NCI-H1930 (cell line): ENCODE measurements at places on chromosomes 2 and 18.

GRCh38 chr18:24274837-24275236 is 122.8 kb downstream of the OSBPL1A start:
- no peak for DNase-seq

DNA sequence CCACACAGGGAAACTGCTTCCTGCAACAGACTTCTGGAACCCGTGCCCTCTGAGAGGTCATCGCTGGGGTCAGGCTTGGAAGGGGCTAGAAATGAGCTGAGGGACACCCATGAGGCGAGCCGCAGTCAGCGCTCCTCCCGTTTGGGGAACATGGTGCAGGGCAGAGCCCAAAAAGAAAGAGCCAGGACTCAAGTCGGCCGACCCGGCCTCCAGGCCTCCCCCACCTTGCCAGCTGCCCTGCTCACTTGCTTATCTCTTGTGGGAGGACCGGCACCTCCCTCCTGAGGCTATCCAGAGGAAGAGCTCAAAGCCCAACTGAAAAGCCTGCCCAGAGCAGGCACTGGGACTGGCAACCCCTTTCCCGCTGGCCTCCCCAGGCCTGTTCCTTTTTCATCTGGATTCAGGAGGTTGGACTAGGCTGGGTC is 43.6 kb downstream of the SCTR start:
- no peak for DNase-seq

GRCh38 chr2:148926981-148927401 is 52.0 kb downstream of the KIF5C start:
- DNase-seq, result no peak

DNA sequence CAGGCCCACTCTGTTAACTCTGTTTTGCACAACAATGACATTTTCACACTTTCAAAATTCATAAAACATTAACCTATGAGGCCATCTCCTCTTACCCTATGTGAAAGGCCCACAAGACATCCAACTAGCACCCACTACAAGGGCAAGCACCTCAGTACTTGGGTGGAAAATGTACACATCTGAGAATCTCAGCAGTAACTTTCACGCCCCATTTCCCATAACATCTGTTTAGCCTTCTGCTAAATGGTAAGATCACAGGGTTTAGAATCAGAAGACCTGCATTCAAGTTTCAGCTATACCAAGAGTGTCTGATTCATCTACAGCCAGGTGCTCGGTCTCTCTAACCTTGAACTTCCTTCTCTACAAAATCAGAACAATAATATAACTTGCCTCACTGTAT is 89.2 kb downstream of the SP100 start:
- DNase-seq, result no peak

DNA sequence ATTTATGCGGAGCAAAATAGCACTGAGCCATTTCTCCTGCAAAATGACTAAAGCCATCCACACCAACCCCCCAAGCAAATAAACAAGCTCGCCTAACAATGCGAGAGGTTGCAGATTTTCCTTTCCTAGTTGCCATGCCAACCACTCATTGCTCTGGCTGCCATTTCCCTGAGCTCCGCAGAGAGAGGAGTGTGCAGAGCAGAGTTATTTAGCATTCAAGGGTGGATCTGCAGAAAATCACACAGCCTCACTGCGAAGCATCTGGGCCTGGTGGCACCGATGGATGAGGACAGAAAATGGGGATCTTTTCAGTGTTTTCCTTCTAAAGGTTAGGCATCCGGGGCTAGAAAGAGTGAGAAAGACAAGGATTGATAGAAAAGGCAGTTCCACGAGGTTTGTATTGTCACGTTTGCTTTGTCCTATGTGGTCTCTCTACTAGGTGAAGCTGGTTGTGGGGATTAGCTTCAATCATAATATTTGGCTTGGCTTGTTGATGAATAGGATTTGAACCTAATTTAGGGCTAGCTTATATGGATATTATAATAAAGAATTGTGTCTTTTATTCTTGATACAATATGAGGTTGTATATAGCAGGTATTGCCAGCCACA is 110.2 kb upstream of the UNC80 start:
- no peak for DNase-seq

GRCh38 chr2:164205347-164205746 is 415.9 kb downstream of the GRB14 start:
- no peak for DNase-seq

DNA sequence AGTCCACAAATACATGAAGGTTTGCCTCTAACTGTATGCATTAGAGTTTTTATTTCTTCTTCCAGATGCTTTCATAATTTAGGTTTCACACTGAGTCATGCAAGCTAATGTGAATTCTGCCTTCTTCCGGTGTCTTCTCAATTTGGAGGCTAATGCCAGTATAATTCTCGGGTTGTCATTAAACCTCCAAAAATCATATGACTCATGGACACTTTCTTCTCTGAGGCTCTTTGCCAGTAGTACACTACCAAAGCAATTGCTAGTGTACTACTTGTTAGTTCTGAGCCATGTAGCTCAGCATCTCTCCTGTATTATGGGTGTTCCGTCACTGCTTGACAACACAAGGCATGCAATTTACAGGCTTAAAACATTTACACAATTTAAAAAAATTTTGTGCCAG is 137.1 kb downstream of the VWC2L start:
- DNase-seq, result no peak

DNA sequence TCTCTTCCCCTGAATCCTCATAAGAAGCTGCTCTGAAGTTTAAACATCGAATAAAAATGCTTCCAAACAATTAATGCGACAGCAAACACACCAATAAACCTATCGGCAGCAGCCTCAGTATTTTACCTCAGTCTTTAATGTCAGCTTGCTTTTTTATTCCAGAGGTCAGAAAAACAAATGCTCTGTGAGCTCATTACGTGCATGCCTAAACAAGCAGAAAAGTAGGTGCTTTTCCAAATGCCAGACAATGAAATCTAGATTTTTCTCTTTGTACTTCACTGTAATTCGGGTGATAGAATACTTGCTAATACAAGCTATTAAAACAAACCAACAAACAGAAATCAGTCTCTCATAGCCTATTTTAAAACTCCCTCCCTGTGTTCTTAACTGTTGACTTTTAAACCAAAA is 381.5 kb downstream of the NRXN1 start:
- DNase-seq, result no peak

DNA sequence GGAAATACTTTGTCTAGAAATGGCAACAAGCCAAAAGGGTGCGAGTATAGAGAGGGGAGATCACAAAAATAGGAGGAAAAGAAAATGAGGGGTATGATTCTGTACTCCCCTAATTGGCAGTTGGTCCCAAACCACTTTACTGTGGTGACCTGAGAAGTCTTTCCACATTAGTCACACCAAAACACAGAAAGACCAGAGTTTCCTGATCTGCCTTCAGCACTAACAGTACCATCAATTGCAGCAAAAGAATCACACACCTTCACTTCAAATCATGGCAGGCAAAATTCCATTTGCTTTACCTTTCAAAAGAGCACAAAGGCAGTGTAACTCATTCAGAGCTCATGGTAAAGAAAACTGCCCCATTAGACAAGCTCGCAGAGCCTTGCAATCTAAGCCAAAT is 86.8 kb downstream of the ALK start:
- no peak for DNase-seq

DNA sequence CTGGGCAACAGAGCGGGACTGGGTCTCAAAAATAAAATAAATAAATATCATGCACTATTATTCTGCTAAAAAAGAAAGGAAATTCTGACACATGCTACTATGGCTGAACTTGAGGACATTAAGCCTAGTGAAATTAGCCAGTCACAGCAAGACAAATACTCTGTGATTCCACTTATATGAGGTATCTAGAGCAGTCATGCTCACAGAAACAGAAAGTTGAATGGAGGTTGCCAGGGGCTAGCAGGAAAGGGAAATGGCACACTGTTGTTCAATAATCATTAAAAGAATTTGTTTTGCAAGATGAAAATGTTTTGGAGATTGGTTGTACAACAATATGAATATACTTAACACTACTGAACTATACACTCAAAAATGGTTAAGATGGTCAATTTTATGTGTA is 60.8 kb downstream of the NCKAP1 start:
- no peak for DNase-seq

GRCh38 chr2:128549094-128549493 is 230.4 kb upstream of the HS6ST1 start:
- no peak for DNase-seq

- no peak for DNase-seq
Measured at GRCh38 chr2:19070886-19071285, 287.5 kb downstream of the OSR1 start.

- DNase-seq, result no peak
Measured at GRCh38 chr18:79596446-79597175, 83.0 kb upstream of the CTDP1 start.

GRCh38 chr18:49899657-49900330 is 86.5 kb upstream of the ACAA2 start:
- DNase-seq, result no peak

GRCh38 chr2:238706163-238706562 is 141.7 kb upstream of the TWIST2 start:
- no peak for DNase-seq

DNA sequence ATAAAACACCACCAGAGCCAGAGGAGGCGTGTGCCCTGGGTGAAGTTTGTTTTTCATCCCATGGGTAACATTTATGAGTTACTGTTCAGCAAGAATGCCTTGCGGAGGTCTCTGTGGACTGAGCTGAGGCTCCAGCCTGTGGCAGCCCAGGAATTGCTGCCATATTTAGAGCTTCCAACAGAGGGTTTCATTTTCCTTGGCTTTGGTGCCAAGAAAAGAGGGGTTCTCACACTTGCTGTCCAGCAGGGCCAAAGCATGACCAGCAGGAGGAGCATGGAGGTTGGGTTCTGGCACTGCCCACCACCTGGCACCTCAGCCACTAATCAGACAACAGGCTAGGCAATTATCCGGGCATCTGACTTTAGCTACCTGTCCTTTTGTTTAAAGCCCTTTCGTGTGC is 36.7 kb downstream of the EPAS1 start:
- no peak for DNase-seq

DNA sequence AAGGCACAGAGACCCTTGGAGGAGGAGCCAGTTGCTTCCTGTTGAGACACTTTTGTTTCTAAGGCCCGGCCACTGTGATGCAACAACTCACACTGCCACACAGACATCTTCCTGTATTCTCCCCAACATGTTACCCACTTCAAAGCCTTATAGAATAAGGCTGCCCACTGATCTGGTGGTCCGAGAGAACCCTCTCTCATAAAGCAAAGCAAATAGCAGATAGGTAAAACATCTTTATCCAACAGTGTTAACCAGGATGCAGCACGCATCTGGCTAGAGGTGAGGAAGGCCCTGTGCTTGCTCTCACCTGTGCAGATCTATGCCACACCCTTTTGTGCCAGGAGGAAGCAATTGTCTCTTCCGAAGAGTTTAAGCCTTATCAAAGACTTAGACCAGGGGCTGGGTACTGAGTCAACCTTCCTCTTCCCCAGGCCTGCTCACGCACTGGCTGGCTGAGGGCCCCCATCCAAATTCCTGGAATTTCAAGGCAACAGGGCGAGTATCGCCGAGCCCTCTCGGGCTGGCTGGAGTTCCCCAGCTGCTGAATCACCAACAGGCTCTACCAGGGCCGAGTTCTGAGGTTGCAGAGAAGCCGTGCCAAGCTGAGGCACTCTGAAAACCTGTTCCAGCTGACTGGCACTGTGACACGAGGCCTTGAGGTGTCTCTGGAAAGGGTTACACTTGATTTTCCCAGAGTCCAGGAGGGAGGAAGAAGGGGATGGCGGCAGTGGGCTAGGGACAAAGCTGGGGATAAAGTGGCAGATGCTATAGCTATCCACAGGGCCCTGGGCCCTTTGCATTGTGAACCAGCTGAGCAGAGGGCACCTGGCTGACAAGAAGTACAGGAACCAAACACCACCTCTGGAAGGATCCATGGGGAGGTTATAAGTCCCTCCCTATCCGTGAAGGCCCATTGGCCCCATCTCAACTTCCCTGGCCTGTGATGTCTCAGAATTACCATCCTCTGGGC is 29.3 kb downstream of the TGFA start:
- no peak for DNase-seq

DNA sequence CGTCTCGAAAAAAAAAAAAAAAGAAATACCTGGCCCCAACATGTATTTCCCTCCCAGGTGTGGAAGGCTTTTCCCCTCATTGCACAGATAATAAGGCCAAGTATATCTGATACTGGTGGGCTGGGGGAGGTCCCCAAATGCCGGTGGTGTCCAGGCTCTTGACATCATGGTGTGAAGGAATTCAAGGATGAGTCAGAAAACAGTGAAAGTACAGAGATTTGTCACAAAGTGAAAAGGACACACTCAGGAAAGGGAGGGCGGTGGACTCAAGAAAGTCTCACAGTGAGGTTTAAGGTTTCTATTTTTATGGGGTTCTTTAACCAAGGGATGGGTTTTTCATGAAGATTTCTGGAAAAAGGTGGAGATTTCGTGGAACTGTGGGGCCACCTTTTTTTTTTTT is 37.8 kb upstream of the FZD5 start:
- DNase-seq, result no peak

GRCh38 chr2:75186821-75187220 is 12.5 kb downstream of the TACR1 start:
- DNase-seq, result no peak

GRCh38 chr2:86195808-86196387 is 636 bp upstream of the IMMT start:
- no peak for DNase-seq

DNA sequence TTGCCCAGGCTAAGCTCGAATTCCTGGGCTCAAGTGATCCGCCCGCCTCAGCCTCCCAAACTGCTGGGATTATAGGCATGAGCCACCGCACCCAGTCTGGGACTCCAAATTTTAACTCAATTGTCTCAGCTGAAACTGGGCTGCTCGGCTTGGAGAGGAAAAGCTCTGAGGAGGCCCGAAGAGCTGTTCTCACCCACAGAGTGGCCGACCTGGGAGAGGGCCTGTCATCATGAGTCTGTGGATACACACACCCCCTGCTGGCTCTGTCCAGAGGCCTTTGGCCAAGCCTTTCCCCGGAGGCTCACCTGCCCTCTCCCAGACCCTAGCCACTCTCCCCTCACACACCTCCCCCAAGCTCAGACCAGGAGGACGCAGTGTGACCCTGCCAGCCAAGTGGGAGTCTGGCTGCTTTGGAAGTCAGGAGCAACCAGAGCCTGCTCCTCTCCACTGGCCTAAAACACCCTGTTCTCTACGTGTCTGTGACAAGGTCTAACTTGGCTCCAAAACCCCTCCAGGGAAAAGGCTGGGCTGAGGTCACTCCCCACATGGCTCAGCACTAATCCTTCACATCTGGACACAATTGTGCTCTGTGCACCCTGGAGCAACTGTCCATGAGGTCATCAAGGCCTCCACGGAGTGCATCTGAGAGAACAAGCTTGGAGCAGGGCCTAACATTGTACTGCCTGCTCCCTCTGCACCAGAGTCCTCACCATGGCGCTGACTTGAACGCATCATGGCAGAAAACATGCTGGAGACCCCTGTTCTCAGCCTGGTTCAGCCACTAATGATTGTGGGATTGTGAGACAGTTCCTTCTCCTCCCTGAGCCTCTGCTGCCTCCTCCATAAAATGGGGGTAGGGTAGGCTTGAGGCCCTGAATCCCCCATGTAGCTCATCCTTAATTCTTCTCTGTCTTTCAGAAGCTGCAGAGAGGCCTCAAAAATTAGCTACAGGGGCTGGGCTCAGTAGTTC is 49.9 kb upstream of the RAB6C start:
- DNase-seq, result no peak

GRCh38 chr2:213149949-213150314 is 1.5 kb downstream of the IKZF2 start:
- no peak for DNase-seq
